Osteoblast (primary cell): ENCODE measurements at places on chromosomes 2 and 18. TPM values are rescaled to one million over a fixed set of nuclear protein-coding genes. Genes with fewer than 3 reads are reported as not detected.

DNA sequence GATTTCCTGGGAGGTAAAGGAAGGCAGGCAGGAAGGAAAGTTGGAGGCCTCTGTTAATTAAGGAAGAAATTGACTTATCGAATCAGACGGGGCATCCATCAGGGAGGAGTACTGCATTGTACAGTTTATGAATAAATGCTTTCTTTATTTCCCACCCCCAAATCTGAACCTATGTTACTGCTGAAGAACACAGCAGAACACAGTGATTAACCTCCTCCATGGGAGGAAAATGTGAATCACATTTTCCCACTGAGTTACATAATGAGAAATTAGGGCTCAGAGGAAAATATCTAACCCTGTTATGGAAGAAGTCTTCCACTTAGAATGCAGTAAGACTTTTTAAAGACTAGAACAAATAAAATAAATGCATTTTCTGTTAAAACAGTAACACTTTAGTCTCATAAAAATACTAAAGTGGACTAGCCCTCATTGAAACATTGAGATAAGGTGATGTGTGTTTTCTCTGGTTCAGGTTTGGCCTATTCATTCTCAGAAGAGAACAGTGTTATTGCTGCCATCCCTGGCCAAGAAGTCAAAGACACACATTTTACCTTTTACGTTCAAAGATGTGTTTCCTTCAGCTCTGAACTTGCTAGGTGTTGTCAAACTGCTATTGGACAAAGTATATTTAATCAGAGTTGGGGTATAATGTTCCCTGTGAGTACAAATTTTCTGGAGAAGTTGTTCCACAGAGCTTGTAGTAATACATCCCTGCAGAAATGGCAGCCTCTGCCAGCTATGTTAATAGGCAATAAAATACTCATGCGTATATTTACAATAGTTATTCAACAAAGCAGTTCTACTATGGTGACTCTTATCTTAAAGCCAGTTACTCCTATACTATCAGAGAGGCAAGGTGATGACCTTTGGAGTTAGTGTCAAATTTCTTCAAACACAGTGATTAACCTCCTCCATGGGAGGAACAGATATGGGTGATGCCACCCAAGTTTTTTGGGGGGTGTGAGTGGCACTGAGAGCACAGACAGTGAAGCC, 11.1 kb downstream of the DNAH6 start:
- no peak for DNase-seq

- no peak for DNase-seq
Measured at GRCh38 chr18:36128907-36129299, 237 bp downstream of the SLC39A6 start.

DNA sequence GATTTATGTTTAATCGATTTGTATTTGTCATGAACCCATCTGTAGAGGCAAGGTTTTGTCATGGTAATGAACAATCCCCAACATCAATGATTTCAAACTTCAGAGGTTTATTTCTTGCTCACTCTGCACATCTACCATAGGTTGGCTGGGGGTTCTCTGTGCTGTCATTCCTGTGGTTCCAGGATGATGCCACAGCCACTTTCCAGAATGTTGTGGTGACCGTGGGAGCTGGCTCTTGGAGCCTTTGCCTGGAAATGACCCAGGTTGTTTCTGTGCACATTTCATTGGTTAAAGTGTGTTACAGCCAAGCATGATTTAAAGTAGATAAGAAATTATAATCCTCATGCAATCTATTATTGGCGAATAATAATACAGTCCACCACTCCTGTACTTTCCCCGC, 28.2 kb upstream of the EPAS1 start:
- DNase-seq = no peak

- no peak for DNase-seq
Measured at GRCh38 chr2:191979221-191979730, 132.4 kb upstream of the CAVIN2 start.

- DNase-seq = no peak
Measured at GRCh38 chr2:57602733-57603132, 443.9 kb upstream of the VRK2 start.

- DNase-seq = no peak
Measured at GRCh38 chr18:75507636-75508035, 80.1 kb upstream of the SMIM21 start.

The DCAF17 gene
- total RNA-seq = 32.6 and 37.7 TPM in 2 replicates

DNA sequence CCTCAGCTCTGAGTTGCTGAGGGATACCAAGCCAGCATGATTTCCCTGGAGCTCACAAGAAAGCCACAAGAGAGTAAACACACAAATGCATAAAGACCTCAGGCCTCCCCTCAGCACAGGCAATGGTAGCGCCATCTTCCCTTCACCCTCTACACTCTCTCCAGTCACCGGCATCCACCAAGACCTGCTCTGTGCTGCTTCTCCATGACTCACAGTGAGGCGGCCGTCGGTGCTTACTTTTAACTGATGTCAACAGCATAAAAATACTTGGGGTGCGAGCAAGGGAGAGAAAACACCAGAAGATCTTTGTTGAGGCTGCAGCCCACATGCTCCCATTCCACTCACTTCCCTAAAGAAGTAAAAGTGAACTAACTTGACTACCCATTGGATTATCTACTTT, 46.7 kb downstream of the L3MBTL4 start:
- DNase-seq = no peak

- DNase-seq = no peak
Measured at GRCh38 chr2:120659275-120659977, 76.2 kb upstream of the GLI2 start.

- no peak for DNase-seq
Measured at GRCh38 chr2:231605607-231606091, 13.0 kb downstream of the TEX44 start.

The PSME4 gene
- 58.0 and 61.9 TPM in 2 replicates for total RNA-seq
